ENCODE measurements at places on chromosomes 12 and 14.

- DNase-seq = peak; percentile 70
Measured at GRCh38 chr12:67161322-67161918, 107.7 kb upstream of the CAND1 start.

GRCh38 chr12:30794020-30794419 is 39.3 kb upstream of the CAPRIN2 start:
- no peak for DNase-seq

DNA sequence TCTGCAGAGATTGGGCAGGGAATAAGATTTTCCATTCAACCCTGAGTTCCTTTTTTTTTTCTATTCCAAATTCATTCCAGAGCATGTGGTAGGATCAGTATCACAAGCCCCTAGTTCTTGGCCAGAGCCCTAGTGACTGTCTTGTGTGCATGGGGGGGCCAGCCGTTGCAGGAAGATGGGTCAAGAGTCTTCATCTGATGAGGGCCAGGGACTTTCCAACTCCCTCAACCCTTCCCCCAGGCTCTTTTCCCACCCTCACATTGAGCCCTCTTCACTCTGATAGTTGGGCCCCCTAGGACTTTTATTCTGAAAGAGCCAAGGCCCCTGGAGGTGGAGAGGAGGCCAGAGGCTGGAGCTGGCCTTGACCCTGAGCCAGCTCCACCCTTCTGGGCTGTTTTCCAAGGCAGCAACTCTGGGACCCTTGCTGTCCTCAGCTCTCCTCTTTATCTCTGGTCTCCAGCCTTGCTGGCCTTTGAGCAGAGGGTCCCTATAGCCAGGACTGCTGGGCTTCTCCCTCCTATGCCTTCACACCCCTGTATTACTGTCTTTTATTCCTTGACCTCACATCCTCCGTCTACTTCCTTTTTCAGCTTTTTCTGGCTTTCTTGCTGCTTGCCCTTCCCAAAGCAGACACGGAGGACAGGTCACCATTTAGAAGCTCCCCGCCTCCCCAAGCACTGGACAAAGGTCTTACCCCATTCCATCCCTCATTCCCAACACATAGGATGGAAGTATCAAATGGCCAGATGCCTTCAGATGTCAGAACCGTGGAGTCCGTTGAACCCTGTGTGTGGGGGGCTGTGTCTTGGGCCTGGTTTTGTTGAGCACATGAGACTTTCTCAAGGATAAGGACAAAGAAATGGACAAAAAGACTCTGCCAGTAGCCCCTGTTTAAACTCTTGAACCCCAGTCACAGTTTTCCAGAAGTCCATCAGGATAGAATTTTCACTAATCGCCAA is 5.6 kb downstream of the RBP5 start:
- DNase-seq = no peak

DNA sequence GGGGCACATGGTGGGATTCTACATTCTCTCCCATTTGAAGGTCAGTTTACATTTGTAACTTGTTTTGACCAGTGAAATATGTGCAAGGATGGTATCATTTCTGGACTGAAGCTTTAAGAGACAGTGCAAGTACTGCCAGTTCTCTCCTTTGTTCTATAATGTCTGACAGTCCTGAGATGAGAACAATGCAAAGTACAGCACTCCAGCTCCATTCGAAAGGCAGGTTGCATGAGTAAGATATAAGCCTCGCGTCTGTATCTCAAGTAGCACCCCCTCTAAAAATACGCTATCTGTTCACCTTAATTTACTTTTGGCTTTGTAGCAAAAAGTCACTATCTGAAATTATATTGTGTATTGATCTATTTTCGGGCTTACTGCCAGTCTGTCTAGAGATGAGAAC is 1122.2 kb upstream of the TMEM132C start:
- DNase-seq = no peak

DNA sequence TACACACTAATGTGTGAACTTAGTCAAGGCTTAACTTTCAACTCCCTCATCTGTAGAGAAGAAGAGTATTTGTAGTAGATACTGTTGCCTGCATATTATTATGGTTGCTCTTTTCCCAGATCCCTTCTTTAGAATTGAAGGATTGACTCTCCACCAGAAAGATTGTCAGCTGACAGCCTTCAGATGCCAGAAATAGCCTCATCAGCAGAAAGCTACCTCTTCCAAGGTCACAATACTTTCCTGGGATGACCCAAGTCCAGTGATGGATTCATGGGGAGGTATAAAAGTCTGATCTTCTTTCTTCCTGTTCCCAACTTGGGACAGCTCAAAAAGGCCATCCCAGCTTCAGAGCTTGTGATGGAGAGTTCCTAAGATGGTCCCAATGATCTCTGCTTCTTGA is 78.2 kb downstream of the TBX5 start:
- DNase-seq = no peak

GRCh38 chr14:96578619-96579018 is 76.4 kb downstream of the PAPOLA start:
- DNase-seq = no peak

- DNase-seq = no peak
Measured at GRCh38 chr12:98439471-98439951, 75.9 kb upstream of the TMPO start.

DNA sequence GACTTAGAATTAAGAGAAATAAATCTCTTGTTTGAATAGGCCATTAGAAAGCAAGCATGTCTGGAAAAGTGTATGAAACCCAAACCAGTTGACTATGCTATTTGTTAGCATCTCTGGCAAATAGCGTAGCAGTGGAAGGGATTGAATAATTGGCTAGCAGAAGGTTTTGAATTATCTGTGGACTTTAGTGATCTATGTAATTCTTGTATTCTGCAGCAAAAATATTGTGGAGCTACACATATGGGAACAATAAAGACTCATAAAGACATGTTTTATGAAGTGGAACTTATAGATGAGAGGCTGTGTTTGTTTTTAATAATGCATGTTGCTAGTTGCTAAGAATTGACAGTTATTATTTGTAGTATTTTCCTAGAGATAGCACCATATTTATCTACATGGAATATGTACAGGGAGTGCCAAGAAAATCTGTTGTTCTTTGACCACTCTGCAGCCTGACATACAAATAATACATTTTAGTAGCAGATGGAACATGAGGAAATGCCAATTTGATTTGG is 4.7 kb downstream of the SRGAP1 start:
- no peak for DNase-seq

DNA sequence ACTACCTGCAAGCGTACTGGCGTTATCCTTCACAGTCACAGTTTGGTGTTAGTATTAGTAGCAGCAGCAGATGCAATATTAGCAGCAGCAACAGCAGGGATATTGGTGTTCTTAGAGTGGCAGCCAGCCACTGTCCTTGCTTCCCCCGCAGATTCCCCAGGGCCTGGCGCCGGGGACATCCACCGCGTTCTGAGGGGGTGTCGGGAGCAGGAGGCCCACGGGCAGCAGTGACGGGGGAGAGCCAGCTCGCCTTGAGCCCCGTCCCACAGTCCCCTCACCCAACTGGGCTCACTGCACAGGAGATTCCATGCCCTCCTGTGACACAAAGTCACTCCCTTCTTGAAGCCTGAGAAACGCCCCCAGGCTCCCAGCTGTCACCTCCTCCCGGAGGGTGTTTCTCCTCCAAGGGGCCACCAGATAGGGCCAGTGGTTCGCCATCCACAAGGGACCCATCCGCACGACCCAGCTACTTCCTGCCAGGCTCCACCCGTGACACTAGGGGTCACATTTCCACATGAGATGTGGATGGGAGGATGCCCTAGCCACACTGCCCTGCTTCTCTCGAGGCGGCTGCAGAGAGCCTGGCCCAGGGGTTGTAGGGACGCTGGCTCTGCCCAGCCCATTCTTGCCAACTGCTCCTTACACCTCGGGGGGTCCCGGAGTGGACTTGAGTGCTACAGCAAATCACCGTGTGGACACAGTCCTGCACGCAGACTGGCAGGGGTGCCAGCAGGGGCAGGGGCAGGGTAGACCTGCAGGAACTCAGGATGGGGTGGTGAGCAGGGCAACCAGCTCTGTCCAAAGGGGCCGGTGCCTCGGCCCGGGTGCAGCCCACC is 123.1 kb downstream of the PIWIL1 start:
- DNase-seq = no peak

- DNase-seq = no peak
Measured at GRCh38 chr12:118649765-118650585, 273.6 kb downstream of the SUDS3 start.

DNA sequence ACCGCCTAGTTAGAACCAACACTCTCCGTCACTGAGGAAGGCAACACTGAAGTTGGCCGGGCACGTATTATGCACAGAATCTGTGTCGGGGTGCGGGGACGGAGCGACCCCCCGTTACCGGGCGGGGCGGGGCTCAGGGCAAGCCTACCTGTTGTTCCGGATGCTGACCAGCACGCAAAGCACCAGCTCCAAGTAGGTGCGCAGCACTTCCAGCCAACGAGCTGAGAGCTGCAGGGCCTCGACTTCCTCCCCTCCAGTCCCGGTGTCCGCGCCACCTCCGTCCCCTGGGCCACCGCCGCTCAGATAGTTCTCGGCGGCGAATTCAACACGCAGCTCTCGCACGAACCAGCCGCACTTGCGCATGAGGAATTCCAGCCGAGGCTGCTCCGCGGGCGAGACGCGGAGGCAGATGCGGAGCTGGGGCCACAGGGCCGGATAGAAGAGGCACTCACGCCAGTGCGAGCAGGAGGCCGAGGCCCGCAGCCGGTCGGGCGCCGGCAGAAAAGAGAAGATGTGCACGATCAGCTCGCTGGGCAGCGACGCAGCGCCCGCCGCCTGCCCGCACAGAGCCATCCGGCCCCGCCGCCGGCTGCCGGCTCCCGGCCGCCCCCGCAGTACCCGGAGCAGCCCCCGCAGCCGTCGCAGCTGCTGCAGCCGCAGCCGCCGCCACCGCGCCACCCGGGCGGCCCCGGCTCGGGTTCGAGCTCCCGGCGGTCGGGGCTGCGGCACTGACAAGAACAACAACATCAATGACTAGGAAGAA is 636 bp downstream of the FBXO33 start:
- peak; percentile 61 for DNase-seq

DNA sequence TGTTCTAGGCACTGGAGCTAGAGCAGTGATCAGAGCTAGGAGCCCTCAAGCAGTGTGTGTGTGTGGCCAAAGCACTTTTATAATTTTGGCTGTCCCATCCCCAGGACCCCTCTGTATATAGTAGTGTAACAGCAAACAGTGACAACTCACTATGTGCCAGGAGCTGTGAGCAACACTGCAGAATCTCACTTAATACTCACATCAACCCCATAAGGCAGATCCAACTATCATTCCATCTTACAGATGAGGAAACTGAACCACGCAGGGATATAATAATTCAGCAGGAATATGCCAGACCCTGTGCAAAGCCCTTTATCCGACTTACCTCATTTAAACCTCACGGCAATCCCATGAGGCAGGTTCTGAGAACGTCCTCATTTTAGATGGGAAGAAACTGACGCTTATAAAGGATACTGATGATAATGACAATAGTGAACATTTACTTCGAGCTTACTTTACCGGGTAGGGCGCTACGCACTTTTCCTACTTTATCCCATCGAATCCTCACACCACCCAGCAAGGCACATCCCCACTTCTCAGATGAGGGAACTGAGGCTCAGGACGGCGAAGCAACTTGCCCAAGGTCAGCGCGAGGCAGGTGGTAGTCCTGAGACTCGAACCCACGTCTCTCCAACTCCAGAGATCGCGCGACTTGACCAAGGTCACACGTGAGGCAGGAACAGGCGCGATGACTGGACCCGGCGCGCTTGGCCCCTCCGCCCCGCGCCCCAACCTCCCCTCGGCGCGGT is 687 bp downstream of the RAB35 start:
- DNase-seq = peak; percentile 50

DNA sequence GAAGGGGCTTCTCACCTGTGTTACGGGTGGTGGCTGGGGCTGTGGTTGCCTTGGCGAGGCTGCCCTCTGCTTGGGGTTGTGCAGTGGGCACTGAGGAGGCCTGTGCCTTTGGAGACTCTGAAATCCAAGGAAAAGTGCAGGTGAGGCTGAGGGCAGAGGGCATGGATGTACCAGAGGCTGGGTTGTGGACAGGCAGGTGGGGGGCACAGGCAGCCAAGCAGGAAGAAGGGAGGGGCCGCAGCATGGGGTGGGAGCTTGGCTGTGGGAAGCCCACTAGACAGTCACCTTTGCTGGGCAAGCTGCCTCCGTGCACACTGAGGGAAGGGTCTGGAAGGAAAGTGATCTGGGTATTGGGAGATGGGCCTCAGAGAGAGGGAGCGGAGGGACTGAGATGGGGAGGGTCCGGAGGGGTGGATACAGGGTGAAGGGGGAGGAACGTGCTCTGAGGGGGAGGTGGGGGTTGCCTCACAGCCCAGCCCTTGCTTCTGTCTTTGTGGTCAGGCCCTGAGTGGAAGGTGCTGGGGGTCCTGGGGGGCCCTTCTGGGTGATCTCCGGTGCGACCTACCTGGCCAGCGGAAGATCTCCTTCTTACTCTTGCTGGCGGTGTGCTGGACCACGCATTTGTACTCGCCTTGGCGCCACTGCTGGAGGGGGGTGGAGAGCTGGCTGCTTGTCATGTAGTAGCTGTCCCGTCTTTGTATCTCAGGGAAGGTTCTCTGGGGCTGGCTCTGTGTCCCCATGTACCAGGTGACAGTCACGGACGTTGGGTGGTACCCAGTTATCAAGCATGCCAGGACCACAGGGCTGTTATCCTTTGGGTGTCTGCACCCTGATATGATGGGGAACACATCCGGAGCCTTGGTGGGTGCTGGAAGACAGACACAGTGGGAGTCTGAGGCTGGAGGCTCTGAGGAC is 318.7 kb downstream of the TMEM121 start:
- DNase-seq = no peak

DNA sequence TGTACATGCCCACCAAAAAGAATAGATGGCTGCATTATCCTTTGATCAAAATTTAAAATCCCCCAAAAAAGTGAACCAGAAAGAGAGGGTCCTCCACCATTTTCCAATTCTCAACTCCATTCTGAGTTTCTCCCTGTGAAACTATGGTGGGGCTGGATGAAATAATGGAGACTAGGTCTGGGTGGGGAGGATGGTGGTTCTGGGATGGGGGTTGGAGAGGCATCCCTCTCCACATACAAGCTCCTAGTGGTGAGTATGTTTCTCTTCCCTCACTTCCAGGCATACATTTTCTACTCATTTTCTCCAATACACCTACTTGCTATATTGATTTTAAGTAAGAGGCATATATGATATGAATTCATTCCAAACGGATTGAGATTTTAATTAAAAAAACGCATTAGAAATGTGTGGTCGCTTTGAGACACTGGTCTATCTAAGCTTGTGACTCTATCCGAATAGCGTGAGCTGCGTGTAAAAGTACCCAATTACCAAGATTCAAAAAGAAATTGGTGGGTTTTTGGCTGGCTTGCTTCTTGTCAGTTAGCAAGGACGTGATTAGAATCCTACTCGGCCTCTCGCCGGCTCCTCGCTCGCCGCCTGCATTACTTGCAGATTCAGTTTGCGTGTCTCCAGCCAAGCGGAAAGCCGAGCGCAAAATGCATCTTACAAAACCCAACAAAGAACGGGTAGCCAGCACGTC is 3.4 kb downstream of the ASCL1 start:
- no peak for DNase-seq

DNA sequence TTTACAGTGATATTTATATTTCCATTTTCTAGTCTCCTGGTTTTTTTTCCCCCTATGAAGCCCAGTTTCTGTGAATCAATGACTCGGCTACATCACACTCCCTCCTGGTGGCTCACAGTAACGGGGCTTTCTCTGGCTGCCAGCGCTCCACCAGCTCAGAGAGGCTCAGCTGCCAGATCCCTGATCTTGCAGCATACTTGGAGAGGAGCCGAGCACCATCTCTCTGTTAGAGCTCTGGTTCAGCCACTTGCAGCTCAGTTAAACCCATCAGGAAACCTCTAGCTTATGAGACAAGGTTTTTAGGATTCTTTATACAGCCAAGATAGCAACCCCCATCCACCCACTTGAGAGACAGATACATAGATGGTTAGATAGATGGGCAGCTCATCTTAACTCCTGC is 74.6 kb downstream of the CIT start:
- no peak for DNase-seq

- no peak for DNase-seq
Measured at GRCh38 chr12:91249518-91250272, 67.1 kb upstream of the DCN start.
